ENCODE measurements at places on chromosomes 3 and 15.

- DNase-seq, result no peak
Measured at GRCh38 chr3:140629357-140630137, 48.3 kb upstream of the TRIM42 start.

DNA sequence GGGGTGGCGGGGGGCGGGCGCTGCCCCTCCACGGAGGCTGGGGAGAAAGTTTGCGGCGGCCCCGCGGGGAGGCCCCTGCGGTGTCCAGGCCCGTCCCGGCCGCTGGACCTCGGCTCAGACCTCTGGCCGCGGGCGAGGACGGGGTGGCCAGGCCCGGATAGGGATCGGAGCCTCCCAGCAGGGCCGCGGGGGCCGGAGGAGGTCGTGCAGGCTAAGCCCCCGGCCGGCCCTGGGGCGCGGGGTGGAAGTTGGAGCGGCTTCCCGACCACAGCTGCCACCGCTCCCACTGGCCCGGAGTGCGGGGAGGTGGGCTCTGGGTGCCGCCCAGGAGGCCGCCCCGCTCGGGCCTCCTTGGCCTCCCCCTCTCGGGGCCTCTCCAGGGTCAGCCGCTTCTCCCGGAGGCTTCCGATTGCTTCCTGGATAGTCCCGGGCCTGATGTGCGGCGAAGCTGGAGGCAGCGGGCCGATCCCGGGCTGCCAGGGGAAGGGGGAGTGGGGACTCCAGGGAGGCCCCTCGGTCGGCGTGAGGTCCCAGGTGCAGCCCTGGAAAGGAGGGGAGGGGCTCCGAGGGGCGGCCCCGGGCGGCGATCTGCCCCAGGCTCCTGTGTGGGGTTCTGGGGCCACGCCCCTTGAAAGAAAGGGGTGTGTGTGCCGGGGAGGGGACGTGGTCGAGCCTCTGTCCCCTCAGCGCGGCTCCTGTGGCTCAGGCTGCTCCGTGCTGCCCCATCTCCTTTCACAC is 907 bp downstream of the PLXNA1 start:
- DNase-seq, result no peak

- DNase-seq, result no peak
Measured at GRCh38 chr3:117625174-117625573, 915.6 kb downstream of the TUSC7 start.

DNA sequence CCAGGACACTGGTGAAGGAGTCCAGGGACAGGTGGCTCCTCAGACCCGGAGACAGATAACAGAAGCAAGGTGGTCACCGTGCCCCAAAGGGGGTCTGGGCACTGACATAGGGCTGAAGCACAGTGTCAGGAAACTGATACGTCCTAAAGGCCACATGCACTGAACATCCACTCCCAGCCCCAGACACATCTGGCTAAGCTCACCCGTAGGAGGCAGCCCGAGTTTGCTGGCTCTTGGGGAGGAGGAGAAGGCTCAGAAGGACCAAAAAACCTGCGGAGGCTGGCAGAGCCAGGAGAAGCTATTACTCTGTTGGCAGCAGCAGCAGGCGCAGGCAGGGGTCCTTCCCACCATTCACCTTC is 1.2 kb downstream of the CACNA2D2 start:
- no peak for DNase-seq

DNA sequence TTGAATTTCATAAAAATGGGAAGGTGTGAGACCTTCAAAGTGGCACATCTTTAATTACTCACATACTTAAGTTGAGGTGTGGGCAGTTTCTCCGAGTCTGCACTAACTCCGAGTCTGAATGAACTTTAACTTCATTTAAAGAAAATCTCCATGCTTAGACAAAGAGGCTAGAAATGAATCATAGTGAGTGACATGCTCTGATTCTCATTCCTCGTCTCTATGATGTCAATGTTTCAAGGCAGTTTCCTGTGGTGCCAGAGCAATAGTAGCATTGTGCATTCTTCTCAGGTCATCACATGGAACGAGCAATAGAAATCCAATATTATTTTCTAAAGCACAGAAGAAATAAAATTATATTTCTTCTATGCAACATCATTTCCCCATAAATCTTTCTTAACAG is 224.8 kb downstream of the KCNMB2 start:
- DNase-seq, result no peak

- no peak for DNase-seq
Measured at GRCh38 chr3:155978324-155978723, 107.9 kb downstream of the GMPS start.

GRCh38 chr3:42339321-42339720 is 71.1 kb downstream of the LYZL4 start:
- DNase-seq, result no peak

- DNase-seq, result no peak
Measured at GRCh38 chr3:173785004-173785403, 387.5 kb downstream of the NLGN1 start.

GRCh38 chr3:136818191-136818768 is 646 bp upstream of the SLC35G2 start:
- DNase-seq, result no peak

DNA sequence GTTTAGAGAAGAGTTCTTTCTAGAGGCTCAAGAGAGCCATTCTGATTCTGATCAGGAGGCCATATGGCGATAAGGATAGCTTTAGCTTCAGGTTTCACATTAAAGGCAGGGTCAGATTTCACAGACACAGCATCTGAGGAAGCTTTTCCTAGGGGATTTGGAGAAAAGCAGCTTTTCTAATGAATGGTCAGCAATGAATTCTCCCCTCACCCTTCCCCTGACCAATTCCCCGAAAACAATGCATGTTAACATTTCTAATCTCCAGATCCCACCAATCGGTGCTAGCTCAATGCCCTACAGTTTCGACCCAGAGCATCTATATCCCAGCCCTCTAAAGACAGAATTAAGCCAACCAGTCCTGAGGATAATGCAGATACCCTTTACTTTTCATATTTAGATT is 9.8 kb downstream of the AGBL1 start:
- no peak for DNase-seq
